Left lung (tissue), 14 donors: ENCODE measurements at places on chromosomes 3 and 15. TPM values are rescaled to one million over a fixed set of nuclear protein-coding genes. Genes with fewer than 3 reads are reported as not detected.

- DNase-seq = no peak
Measured at GRCh38 chr3:58334506-58334884, 1.8 kb downstream of the PXK start.

DNA sequence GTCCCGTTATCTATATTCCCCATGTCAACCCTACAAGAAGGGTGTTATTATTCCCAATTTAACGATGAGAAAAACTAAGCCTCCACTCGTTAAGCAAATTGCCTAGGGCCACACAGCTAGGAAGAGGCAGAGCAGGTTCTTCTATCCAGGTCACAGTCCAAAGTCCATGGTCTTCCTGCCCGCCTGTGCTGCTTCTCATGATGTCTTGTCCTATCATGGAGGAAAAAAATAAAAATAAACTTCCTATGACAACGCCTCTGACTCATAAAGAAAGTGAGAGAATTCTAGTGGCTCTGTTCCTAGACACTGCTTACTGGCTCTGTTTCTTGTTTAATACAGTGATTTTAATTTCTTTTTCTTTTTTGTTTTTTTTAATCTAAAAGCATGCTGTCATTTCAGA, 9.7 kb downstream of the COL8A1 start:
- no peak for DNase-seq

Gene CFAP100
- total RNA-seq = 8.2 TPM

Gene ARGFX
- total RNA-seq = not detected

GRCh38 chr3:112167758-112168157, 34.7 kb upstream of the GCSAM start:
- no peak for DNase-seq
